H54 (cell line): ENCODE measurements at places on chromosomes 3 and 15.

DNA sequence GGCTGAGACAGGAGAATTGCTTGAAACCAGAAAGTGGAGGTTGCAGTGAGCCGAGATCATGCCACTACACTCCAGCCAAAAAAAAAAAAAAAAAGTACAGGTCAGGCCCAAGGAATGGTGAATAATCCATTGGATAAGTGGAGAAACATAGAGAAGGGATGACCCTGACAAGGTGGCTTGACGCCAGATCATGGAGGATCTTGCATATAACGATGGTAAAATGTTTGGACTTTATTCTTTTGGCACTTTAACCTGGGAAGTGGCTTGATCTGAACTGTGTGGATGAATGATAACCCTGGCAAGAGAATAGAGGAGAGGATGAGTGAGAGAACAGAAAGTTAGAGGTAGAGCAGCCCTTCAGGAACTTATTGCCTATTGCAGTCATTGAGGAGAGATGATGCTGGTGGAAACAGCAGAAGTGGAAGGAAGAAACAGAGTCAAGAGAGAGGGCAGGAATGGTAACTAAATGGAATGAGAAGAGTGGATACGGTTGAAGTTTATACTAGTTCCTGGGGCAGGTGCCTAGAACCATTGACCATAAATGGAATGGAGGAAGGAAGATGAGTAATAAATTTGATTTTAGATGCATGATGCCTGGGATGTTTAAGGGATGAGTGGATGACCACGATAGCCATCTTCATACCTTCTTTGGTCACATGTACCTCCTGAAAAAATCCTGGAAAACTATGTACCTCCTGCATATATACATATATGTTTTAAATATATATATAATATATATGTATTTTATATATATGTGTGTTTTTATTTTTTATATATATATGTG, 57.8 kb downstream of the BLM start:
- peak; percentile 33 for DNase-seq

- no peak for DNase-seq
Observed at GRCh38 chr3:4047366-4047765, 248.1 kb downstream of the LRRN1 start.

DNA sequence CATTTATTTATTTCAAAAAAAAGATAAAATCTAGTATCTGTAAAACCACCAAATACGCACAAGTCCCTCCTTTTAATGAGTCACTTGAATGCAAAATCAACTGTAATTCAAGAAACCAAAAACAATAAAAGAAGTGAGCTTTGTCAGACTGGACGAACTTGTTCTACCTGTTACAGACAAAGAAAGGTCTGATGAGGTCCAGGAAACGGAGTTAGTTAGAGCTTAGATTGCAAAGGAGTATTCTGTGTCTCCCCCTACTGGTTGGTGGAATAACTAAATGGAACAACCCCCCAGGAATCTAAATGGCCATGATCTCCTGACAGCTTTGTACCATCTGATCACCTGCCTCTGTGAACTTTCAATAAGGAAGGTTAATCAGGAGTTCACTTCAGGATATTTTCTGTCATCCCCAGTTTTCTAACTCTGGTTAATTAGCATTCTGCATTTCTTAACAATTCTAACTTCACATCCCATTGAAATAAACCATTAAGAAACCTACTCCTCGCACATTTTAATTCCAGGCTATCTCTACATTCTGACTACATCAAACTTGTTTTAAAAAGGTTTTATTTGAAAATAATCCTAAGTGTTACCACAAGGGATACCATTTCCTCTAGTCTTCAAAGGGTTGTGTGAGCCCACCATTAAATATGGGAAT, 333.0 kb upstream of the SATB1 start:
- peak; percentile 1 for DNase-seq

DNA sequence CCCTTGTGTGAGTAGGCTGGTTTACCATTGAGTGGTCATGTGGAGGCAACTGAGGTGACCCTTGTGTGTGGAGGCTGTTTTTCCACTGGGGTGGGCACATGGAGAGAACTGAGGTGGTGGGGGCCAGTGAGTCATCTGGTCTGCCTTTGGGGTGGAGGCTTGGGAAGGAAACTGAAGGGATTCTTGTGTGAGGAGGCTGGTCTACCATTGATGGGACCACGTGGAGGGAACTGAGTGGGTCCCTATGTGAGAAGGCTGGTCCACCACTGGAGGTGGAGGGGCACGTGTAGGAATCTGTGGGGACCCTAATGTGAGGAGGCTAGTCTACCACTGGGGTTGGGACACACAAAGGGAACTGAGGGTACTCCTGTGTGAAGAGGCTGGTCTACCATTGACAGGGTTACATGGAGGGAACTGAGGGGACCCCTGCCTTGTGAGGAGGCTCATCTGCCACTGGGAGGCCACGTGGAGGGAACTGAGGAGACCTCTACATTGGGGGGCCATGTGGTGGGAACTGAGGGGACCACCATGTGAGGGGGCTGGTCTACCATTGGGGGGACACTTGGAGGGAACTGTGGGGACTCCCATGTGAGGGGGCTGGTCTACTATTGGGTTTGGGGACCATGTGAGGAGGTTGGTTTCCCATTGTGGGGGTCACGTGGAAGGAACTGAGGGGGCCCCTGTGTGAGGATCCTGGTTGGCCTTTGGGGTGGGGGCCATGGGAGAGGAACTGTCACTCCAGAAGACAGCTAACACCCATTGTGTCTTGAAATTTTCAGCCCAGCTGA, 164.5 kb downstream of the WNT7A start:
- DNase-seq: no peak

DNA sequence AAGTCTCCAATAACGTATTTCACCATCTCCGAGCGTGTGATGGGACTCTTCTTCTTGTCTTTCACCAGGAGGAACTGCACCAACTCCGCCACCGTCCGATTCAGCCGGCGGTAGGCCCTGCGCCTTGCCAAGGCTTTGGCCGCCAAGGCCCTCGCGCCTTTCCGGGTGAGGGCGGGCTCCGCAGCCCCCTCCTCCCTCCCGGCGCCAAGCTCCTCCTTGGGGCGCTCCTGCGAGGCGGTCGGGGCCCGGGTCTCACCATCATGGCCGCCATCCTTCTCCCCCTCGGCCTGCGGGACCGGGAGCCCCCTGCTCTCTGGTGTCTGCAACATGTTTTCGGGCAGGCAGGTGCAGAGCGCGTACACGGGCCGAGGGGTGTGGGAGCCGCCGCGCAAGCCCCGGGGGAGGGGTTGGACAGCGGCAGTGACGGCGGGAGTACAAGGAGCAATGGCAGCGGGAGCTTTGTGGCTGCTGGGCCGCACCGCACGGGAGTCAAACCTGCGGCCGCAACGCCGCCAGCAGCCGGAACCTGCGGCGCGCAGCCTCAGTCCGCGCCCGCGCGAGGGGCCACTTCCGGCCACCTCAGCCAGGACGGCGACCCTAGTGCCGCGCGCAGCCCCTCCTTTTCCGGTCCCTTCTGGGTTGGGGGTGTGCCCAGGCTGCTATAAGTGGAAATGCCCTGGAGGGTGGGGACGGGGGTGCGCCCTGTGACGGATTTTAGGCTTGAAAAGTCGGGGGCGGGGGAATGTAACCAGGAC, at the start of gene MAGEF1:
TSS of gene MAGEF1 (minus strand) at position 572 of the 755 bp plus-strand sequence. CDS start at position 329, 243 bp downstream.
- DNase-seq: peak; percentile 97

DNA sequence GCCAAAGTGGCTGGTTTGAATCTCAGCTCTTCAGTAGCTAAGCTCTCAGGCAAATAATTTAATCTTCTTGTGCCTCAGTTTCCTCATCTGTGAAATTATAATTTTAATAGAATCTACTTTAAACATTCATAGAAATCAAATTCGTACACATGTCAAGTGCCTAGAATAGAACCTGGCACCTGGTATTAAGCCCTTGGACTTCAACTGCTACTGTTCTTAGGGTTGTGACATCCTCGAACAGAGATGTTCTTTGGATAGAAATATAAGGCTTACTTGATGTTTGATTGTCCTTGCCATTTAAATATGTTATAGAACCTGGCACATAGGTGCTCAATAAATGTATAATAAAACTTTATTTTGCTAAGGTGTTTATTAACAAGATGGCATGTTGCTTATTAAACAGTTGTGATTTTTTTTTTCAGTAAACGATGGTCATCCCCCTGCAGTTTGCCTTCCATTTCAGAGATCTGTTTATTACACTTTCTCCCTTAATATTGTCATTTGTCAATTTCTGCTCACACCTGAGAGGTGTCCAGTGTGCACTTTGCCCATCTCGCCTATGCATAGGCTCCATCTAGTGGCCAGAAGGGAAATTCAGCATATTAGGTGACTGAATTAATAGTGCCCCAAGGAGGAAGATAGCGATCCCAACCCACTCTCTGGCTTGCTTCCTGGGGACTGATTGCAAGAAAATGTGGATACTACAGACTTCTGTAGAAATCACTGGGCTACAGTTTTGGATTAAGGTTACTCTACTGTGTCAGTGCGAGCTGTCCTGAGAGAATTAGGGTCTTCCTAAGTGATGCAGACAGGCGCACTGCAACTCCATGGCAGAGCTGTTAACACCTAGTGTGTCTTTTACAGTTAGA, 10.7 kb downstream of the IGF1R start:
- DNase-seq: no peak

DNA sequence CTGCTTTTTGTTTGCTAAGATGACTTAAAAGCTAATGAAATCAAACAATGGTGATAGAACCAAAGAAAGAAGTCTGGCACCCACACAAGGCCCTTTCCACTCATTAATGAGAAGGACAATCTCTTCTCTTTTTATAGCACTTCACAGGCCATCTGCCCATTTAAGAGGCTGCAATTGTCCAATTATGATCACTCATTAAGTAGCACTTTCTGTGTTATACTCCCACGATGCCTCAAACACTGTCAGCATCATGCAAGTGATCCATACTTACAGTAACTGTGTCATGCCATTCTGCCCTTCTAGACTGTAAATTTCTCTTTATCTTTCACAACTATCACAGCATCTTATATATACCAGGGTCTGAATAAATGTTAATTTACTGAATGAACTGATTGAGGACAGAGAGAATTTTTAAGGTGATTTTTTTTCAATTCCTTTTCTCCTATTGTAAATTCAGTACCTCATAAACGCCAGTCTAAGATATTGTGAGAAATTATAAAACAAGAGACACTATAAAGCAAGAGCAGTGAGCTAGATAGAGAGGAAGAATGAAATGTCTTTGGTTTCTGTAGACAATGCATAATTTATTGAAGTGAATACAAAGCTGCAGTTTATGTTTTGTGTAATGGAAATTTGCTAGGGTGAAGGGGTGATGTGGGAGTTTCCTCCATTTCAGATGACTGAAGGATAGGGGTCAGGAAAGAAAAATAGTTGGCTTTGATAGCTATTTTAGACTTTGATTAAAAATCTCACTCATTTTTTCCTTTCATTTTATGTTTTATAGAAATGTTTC, 17.3 kb downstream of the CD200 start:
- no peak for DNase-seq

GRCh38 chr15:76140074-76140464, 80.3 kb downstream of the TMEM266 start:
- DNase-seq: no peak

DNA sequence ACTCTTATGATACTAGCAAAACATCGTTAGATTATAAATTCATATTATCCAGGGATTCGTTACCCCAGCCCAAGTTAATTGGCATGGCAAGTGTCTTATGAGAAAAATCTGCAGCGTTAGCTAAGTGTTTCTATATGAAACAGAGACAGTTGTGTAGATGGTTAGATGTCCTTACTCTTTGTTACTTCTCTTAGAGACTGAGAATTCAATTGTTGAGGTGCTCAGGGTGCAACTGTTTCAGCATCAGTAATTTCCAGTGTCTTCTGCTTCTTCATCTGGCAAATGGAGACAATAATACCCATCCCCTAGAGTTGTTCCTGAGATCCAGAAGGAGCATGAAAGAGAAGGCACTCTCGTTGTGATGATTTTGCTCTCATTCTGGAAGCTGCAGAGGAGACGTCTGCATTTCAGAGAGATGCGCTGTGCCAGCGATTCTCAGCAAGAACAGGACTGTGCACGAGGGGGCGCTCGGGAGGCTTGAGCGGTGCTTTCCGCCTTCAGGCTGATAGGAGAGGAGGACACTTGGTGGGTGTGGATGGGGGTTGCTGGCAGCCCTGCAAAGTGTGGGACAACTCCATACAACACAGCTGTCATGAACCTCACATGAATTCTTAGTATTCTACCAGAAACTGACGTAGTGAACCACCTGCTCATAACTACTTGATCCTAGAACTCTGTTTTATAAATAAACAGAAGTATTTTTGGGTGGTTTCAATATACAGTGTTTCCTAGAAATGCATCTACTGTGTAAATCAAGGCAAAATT, 39.7 kb upstream of the SPSB4 start:
- peak; percentile 35 for DNase-seq

DNA sequence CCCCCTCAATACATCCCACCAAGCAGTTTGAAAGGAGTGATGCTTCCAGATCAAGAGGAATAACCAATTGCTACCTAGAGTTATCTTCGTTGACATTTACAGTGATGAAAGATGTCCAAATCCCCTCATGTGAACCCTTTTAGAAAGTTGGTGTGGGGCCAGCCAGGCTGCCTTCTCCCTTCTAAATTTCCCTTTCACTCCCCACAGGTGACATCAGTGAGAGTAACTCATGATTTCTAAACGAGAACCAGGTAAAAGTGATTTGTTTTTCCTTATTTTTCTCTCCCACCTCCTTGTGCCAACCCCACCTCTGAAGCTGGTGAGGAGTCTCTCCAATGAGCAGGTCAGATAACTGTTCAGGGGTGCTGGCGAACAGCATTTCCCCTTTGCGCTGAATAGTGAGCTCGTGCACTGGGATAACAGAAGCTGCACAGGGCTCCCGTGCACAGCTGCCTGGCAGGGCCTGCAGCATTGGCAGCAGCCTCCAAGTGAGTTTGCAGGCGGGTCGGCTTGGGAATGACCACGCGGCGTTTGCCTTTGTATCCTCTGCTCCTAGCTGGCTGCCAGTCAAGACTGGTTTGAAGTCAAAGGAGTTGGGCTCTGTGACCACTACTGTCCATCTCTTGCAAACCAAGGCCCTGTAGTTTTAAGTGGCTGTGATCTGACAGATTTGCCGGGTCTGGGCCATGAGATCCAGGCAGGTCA, 70.2 kb upstream of the CORO2B start:
- no peak for DNase-seq

GRCh38 chr15:39471785-39472574, 108.9 kb upstream of the THBS1 start:
- no peak for DNase-seq

- DNase-seq: no peak
Observed at GRCh38 chr3:89560568-89560967, 453.1 kb downstream of the EPHA3 start.

GRCh38 chr3:81684751-81685395, 76.6 kb downstream of the GBE1 start:
- peak; percentile 3 for DNase-seq

- no peak for DNase-seq
Observed at GRCh38 chr3:131356006-131356595, 25.5 kb upstream of the NUDT16 start.

DNA sequence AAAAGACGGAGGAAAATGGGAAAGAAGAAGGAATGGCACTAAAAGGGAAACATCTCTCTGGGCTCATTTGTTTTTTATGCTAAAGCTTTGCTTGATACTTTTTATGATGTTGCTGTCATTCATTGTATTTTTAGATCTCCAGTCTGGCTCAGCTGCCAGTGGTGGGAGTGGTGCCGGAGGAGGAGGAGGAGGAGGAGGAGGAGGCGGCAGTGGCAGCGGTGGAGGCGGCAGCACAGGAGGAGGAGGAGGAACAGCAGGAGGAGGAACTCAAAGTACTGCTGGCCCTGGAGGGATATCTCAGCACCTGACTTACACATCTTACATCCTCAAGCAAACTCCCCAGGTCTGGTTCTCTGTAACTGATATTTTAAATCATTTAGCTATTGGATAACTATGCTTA, 49.6 kb downstream of the MAP6D1 start:
- no peak for DNase-seq
